ENCODE measurements at places on chromosomes 6 and 20. TPM values are rescaled to one million over a fixed set of nuclear protein-coding genes. Genes with fewer than 3 reads are reported as not detected.

SIRPG gene
- 12.0 TPM for total RNA-seq

WASF1 gene
- 2.3 TPM for total RNA-seq

DNA sequence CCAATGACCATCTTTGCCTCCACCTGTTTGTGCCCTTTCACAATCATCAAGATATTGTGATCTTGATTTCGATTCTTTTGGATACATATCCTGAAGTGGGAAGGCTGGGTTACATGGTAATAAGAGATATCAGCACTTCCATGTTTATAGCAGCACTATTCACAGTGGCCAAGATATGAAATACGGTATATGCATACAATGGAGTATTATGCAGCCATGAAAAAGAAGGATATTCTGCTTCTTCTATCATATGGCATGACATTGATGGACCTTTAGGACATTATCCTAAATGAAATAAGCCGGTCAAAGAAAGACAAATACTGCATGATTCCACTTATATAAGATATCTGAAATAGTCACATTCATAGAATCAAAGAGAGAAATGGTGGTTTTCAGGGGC lies 144.0 kb downstream of the CCDC170 start:
- no peak for DNase-seq

DNA sequence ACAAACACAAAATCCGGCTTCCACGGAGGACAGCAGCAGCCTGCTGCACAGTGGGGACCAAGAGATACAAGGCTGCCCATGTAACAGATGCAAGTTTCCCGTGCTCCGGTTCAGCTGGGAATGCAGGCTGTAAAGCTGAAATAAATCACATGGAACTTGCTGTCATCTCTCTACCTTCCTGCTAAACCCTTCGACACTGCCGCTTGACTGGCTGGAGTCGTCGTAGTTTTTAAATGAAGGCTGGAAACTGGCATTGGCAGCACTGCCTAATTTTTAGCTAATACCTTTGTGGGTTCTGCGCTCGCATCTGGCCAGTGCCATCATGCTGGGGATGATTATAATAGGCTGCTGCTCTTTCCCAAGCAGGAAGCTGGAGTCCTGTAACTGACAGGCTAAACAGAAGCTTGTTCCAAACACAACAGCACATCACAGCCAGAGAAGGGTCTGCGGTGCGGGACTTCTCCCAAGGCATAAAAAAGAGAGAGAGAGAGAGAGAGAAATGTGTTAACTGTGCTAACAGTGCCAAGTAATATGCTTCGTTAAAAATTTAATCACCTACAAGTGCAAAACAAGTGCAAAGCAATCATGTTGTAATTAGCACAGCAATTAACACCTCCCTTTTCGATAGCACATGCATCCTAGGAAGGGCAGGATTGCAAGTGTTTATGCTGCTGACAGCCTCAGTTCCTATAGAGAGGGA lies 146.1 kb downstream of the TFAP2A start:
- no peak for DNase-seq

DNA sequence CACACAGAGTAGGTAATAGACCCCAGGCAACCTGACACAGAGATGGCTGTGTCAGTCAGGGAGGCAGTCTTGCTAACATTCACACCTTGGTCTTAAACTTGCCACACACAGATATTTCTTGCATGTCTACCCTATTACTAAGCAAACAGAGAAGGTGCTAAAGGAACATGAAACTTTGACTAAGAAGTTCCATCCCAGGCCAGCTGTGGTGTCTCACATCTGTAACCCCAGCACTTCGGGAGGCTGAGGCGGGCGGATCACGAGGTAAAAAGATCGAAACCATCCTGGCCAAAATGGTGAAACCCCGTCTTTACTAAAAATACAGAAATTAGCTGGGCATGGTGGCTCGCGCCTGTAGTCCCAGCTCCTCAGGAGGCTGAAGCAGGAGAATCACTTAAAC lies 222.4 kb upstream of the JARID2 start:
- DNase-seq, result peak; percentile 14

DNA sequence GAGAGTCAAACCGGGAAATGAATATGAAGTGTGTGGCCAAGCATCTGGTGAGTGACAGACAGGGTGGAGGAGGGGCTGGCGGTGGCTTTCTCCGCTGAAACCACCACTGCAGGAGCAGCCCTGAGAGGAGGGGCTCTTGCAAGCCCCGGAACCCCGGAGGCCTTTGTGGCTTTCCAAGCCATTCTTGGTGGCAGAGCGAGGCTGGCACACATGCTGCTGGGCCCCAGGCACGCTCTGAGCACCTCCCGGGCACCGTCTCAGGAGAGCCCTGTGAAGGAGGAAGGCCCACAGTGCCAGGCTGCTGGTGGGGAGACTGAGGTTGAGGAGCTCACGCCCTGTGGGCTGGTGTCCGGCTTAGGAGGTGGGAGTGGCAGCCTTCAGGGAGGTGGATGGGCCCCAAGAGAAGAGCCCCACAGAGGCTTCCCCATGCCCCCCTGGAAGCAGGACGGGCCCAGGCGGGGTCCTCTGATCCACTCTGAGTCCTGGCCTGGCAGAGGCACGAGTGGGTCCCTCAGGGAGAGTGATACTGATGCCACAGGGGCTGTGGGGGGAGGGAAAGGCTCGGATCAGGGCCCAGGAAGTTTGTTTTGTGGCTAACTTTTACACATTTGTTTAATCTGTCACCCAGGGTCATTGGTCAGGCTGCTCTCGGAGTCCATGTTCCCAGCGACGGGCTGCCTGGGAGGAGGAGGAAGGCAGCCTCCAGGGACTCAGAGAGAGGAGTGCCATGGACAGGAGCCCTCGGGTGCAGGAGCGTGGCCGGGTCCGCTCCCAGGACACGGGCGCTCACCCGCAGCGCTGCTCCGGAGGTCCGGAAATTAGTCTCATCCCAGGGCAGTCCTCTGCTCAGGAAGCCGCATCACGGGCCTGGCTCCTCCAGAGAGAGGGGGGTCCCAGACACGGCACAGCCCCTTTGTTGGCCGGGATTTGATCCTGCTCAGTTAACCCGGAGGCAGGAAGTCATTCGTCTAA lies 170.7 kb downstream of the ERMARD start:
- no peak for DNase-seq

DNA sequence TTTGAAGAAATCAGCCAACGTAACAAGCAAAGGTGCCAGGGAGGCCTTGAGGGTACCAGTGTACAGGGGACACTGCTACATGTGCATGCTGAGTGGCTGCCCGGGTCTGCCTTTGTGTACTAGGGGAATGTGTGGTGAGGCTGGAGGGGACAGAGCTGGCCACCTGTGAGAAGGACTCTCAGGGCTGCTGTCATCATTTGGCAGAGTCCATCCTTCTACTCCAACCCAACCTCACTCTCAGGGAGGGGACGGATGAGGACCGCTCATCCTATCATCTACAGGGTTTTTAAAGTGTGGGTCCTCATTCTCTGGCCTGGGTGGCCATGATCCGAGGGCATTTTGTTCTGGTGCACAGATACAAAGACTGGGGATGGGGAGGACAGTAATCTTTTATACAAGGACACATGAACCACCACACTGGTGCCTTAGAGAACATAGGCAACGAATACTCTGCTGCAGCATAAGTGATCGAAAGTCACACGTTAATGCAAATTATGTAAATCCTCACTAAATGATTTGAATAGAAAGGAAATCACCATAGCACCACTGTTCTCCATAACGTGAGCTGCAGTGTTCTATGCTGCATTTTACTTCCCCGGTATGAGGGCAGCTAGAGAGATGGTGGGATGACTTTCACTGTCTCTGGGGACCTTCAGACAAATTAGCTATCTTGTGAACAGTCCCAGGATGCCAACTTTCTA lies 181.4 kb downstream of the GMPR start:
- no peak for DNase-seq

GRCh38 chr6:153215242-153215641 lies 84.2 kb upstream of the RGS17 start:
- DNase-seq, result no peak

DNA sequence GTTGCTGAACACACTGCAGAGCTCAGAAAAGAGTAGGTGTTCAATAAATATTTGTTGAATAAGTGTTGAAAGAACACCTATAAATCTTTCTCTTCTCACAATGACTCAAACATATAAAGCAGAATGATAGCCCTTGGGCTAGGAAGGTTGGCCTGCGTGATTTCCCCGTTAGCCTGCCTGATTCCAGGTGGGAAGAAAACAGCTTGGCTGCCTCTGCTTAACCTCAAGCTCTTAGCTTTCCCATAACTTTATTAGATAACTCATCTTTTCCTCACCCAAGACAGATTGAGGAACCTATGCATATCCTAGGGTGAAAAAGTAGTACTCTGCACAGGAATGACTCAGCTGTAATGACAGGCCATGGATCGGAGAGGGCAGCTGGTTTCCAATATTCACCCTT lies 300.3 kb upstream of the ID4 start:
- DNase-seq, result no peak

DNA sequence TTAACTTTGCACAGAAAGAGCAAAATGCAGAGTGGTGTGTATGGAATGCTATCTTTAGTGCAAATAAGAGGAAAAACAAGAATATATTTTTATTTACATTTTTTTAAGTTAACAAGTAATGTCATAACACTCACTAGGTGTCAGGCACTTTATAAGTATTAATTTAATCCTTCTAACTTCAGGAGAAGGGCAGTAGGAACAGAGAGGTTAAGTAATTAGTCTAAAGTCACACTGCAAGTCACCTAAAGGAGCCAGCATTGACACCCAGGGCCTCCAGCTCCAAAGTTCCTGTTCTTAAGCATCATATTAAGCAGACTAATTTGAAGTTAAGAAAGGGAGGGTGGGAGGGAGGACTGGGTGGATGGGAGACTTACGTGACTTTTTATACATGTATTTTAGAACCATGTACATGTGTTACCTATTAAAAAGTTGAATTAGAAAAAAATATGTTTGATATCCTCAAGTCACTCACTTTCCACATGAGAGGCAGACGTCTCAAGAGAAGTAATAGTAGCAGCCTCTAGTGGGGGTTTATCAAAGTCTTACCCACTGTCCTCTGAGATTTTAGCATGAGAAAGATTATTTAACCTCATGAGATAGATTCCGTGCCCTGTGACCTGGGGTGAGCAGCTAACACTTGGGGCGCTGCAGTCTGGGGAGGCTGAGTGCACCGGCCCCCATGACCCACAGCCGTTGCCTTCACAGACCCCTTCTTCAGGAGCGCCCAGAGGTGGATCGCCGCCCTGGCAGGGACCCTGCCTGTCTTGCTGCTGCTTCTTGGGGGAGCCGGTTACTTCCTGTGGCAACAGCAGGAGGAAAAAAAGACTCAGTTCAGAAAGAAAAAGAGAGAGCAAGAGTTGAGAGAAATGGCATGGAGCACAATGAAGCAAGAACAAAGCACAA lies 7.0 kb downstream of the BTN3A1 start:
- no peak for DNase-seq

DNA sequence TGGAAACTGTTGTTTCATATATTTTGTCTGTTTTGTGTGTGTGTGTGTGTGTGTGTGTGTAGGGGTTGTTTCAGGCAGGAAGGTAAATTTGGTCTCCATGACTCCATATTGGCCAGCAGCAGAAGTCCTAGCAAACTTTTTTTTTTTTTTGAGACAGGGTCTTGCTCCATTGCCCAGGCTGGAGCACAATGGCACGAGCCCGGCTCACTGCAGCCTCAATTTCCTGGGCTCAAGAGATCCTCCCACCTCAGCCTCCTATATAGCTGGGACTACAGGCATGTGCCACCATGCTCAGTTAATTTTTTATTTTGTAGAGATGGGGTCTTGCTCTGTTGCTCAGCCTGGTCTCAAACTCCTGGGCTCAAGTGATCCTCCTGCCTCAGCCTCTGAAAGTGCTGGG lies 75.8 kb downstream of the PRDM1 start:
- no peak for DNase-seq

Data from activated T-cell treated with anti-CD3 and anti-CD28 coated beads, Interleukin-2, amount 50 U/mL, for 4 hours (primary cell).